ENCODE measurements at places on chromosomes 1 and 21.

GRCh38 chr1:71565262-71565661 lies 484.4 kb upstream of the ZRANB2 start:
- DNase-seq = no peak

DNA sequence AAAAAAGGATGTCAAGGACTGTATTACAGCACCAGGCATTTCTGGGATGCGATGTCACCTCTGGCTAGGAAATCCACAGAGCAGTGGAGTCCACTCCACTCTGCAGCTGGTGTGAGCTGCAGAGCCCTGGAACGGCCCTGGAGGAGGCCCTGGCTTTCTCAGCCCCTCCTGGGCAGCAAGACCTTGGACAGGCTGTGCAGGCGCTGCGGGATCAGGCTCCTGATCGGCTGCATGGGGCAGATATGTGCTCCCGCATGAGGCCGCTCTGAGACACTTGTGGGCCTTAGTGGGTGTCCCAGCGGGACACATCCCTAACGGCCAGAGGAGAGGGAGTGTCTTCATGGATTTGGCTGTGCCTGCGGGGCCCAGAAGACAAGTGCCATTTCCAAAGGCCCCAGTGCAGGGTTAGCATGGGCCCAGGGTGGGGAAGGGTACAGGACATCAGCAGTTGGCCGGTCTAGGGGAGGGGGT lies 6.2 kb downstream of the DNMT3L start:
- no peak for DNase-seq

GRCh38 chr1:33000427-33001026 lies 35.9 kb upstream of the RNF19B start:
- DNase-seq = no peak

DNA sequence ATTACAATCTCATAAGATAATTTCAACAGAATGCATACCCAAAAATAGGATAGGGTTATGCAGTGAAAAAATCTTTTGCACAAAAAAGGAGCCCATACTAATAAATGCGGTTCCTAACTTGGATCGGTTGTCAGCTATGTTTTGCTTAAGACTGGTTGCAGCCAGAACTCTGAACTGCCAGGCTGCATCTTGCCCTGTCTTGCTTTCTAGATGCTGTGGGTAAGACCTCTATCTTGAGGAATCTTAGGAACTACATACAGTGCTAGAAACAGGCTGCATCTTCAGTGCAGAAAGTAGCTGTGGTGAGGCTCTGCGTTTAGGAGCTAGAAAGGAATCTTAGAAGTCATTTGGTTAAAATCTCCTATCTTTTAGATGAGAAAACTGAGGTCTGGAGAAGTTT lies 45.6 kb upstream of the PLA2G4A start:
- no peak for DNase-seq

GRCh38 chr1:118360817-118361216 lies 175.8 kb upstream of the SPAG17 start:
- DNase-seq = no peak

GRCh38 chr1:23152966-23153684 lies 15.5 kb downstream of the LUZP1 start:
- no peak for DNase-seq

DNA sequence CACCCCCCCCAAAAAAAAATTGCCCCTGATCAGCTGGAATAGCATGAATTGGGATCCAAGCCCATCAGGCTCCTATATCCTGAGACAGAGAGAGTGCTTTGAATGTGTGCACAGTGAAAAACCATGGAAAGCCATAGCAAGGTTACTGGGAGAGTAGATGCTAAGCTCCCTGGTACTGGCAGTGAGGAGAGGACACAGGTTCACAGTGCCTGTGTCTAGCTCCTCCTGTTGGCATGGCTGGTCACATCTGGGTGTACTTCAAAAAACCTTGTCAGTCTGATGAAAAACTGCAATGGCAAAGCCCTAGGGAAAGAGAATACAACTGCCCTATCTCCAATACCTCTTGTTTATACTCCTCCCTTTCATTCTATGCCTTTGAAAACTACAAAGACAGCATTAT lies 12.9 kb downstream of the COPA start:
- DNase-seq = no peak

DNA sequence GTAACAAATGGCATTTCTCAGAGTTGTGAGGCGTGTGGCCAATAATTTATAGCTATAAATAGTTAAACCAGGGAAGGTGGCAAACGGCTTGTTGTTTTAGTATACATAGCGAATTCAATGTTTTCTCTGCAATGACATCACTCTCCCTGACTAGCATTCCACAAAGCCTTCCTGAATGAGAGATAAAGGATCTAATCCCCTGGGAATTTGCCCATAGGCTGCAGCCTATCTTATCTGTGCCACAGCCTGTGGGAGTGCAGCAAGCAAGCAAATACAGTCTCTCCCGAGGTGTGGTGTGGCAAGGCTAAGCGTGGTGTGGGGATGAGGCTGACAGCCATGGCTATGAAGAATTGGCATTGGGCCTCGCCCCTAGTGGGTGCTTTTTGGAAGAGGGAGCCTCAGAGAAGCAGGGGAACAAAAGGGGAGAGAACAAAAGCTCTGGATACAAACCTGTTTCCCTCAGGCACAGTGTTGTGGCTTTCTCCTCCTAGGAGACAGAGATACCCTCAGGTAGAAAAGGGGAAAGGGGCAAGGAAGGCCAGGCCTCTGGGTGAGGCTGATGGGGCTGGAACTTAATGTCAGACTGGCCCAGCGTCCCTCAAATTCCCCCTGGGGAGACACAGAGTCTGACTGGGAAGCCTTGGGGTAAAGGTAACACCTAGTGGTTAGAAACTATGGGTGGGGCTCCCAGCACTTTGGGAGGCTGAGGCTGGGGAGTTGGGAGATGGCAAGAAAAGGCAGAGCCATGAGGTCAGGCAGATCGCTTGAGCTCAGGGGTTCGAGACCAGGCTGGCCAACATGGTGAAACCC lies 8.9 kb downstream of the TAGLN2 start:
- DNase-seq = peak; percentile 31

GRCh38 chr1:51901151-51901550 lies 22.6 kb upstream of the NRDC start:
- no peak for DNase-seq

DNA sequence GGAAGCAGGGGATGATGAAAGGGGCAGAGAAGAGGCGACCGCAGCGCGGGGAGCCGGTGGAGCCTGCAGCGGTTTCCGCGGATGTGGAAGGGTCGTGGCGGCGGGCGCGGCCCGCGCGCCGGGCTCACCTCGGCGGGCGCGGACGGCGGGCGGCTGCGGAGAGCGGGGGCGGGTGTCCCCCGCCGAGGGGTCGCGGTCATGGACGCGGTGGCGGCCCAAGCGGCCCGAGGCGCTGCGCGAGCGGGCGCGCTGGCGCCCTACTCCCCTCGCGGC lies 572 bp downstream of the LPGAT1 start:
- no peak for DNase-seq

GRCh38 chr1:108063703-108064102 lies 98.7 kb upstream of the VAV3 start:
- no peak for DNase-seq

DNA sequence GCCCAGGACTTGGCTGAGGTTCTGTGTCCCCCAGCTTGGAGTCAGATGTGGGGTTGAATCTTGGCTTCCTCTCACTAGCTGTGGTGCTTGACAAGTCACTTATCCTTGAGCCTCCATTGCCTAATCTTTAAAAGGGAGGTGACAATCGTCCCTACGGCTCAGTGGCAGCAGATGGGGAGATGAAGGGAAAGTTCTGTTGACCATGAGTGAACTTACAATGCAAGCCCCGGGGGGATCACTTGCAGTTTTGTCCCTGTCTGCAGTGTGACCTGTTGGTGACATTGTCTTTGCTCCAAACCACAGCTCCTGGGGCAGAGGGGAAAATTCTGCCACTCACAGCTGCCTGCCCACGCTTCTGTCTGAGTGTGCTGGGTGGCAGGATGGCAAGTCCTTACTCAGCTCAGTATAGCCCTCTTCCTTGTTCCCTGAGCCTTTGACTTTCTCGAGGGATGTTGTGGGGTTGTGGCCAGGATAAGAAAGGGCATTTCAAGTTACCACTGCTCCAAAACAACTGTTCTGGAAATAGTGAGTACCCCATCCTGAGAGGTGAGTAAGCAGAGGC lies 1.7 kb downstream of the PCSK9 start:
- no peak for DNase-seq

DNA sequence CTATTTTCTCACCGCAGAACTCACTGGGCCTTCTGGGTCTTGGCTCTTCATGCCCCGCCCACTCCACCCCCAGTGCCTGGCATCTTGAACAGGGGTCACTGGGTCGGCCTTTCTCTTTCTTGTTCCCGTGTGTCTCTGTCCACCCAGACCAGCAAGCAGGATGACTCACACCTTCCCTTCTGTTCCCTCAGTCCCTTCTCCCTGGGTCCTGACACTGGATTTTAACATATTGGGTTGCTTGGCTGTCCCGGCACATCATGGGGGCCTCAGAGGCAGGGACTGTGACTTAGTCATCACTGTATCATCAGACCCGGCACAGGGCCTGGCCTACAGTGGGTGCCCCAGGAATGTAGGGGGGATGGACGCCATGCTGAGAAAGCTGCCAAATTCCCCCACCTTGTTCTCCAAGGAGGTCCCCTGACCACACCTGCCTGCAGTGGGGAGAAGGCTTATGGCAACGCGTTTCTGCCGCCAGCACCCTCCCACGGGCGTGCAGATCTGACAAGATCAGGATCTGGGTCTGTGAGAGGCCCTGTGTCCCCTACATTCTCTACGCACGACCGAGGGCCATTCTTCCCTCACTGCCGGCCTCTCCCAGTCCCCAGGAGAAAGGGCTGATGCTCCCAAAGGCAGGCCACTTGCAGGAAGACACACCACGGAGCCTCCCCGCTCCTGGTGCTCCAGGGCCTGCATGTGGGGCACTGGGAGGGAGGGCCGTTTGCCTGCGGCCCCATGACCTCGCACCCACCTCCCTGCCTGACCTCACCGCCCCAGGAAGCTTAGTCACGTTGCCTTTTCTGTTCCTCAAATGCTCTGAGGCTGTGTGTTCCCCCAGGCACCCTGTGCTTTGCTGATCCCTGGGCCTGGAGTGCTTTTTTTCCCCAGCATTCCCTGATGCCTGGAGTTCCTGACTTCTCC lies 157.2 kb upstream of the TMEM51 start:
- no peak for DNase-seq

GRCh38 chr1:117681093-117681900 lies 75.4 kb downstream of the TENT5C start:
- no peak for DNase-seq

GRCh38 chr1:82567348-82567747 lies 766.6 kb downstream of the ADGRL2 start:
- DNase-seq = no peak

GRCh38 chr1:149945206-149945605 lies 8.5 kb upstream of the MTMR11 start:
- DNase-seq = no peak

- no peak for DNase-seq
Measured at GRCh38 chr1:111006556-111006955, 42.8 kb upstream of the LRIF1 start.

DNA sequence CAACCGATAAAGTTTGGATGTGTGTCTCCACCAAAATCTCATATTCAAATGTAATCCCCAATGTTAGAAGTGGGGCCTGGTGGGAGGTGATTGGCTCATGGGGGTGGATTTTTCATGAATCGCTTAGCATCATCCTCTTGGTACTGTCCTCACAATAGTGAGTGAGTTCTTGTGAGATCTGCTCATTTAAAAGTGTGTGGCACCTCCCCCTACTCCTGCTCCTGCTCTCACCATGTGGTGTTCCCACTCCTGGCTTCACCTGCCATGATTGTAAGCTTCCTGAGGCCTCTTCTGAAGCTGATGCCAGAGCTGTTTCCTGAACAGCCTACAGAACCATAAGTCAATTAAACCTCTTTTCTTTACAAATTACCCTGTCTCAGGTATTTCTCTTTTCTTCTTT lies 28.2 kb upstream of the PRDX6 start:
- no peak for DNase-seq

DNA sequence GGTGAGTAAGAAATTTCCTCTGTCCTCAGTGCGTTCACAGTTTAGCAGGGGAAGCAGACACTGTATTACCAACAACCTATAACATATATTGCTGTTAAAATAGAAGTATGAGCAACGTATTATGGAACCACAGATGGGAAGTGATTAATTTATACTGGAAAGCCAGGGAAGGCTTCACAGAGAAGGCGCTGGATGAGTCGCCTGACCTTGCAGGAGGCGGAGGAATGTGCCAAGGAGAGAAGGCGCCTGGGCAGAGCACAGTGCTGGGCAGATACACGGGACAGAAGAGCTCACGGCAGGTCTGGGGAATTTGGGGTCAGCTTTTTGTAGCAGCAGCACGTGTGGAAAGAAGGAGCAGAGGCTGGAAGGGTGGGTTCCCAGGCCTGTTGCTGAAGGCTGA lies 116.3 kb downstream of the DHRS3 start:
- no peak for DNase-seq

GRCh38 chr1:84709131-84709530 lies 18.9 kb upstream of the SSX2IP start:
- no peak for DNase-seq

DNA sequence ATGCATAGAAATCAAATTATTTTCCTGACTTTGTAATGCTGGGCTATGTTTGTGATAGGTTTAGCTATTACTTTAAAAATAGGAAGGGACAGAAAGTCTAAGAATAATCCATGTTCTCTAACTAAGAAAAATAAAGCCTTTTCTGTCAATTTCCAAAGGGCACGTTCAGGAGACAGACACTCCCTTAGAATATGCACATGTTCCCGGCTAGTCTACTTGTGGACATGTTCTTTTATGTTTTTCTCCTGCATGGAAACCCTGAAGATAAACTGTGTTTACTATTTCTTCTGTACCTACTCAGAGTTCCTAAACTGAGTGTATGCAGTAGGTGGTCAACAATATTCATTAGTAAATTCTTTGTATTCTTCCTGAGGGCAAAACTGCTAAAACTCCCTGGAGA lies 12.5 kb downstream of the PSMB4 start:
- DNase-seq = no peak

DNA sequence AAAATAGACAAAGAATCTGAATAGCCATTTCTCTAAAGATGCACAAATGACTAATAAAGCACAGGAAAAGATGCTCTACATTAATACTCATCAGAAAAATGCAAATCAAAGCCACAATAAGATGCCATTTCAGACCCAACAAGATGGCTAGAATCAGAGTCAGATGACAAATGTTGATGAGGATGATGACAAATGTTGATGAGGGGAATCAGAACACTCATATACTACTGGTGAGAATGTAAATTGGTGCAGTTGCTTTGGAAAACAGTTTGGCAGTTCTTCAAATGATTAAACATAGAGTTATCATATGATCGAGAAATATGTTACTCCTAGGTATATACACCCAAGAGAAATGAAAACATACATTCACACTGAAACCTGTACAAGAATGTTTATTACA lies 33.9 kb downstream of the LRRC40 start:
- DNase-seq = no peak

DNA sequence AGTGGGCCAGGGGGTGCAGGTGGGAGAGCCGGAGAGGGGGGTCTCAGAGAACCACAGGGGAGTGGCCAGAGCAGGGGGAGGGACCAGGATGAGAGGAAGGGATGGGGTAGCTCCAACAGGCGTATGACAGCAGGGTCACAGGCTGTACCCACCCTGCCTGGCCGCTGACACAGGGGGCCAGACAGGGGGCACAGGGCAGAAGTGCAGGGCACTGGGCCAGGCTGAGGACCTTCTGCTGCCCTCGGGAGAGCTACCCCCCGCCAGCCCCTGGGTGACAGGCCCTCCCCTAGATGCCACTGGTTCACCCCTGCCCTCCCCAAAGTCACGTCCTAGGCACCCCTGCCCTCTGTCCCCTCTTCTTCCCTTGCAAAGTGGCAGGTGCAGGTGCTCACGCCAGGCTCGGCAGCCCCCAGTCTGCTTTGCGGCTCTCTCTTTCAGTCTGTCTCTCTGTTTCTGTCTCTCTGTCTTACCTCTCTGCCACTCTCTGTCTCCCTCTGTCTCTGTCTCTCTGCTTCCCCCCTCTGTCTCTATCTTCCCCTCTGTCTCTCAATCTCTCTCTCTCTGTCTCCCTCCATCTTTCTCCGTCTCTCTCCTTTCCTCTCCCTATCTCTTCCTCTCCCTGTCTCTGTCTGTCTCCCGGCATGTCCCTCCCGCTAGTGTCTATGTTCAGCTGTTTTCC lies 48.5 kb downstream of the WNT9A start:
- DNase-seq = peak; percentile 5
